ENCODE measurements at places on chromosomes 11 and 22. TPM values are rescaled to one million over a fixed set of nuclear protein-coding genes. Genes with fewer than 3 reads are reported as not detected.

LRRC74B gene
- total RNA-seq: not detected

TRIM48 gene
- not detected for total RNA-seq

TSSK2 gene
- not detected for total RNA-seq

SVIP gene
- 4.1 TPM for total RNA-seq

OR6A2 gene
- 0.27 TPM for total RNA-seq

MS4A6A gene
- not detected for total RNA-seq

USH1C gene
- not detected for total RNA-seq

CALCA gene
- not detected for total RNA-seq

OR4D5 gene
- total RNA-seq: not detected

NDUFS3 gene
- total RNA-seq: 157 TPM

EXPH5 gene
- 1.1 TPM for total RNA-seq

OTOG gene
- total RNA-seq: not detected

PRODH gene
- not detected for total RNA-seq

ROBO4 gene
- 3.3 TPM for total RNA-seq

CELF1 gene
- total RNA-seq: 63.2 TPM

HTR3A gene
- total RNA-seq: not detected

DTX4 gene
- 0.57 TPM for total RNA-seq

UPK3A gene
- not detected for total RNA-seq

IGSF22 gene
- not detected for total RNA-seq

HBB gene
- total RNA-seq: not detected

MMP27 gene
- total RNA-seq: not detected

DSCAML1 gene
- not detected for total RNA-seq

P2RY6 gene
- not detected for total RNA-seq

All from fibroblast of the aortic adventitia (primary cell).